ENCODE measurements at places on chromosomes 7 and 10.

DNA sequence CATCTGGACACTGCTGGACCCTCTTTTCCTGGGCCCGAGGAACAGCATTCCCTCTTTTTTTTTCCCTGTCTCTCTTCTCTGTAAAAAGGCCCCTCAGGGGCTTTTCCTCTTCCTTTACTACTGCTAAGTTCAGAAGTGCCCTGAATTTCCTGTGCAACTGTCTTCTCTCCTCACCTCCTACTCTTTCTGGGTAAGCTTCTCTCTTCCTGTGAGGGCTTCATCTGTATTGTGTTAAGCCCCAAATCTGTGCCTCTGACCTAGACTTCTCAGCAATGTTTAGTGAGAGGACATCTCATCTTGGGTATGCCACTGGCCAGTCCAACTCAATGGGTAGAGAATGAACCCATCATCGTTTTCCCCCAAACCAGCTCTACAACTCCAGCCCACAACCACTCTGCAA is 174.2 kb downstream of the PTEN start:
- DNase-seq = no peak

- DNase-seq = no peak
Observed at GRCh38 chr10:109467551-109467950, 455.8 kb downstream of the XPNPEP1 start.

- no peak for DNase-seq
Observed at GRCh38 chr10:129677377-129677927, 210.4 kb downstream of the MGMT start.

DNA sequence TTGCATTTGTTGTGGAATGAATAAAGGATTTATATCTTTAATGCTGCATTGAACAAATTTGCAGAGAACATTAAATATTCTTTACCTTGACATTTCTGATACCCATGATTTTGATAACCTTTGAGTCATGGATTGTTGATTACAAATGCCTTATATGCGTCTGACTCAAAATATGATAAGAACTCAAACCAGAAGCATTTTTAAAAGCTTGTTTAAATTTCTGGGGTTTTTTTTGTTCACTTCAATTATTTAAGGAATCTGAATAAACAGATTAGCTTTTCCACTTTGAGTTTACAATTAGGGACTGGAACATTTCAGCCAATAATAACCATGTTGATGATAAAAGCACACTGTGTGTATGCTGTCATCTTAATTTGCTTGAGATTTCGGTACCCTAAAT is 253.5 kb downstream of the NRG3 start:
- DNase-seq = no peak

DNA sequence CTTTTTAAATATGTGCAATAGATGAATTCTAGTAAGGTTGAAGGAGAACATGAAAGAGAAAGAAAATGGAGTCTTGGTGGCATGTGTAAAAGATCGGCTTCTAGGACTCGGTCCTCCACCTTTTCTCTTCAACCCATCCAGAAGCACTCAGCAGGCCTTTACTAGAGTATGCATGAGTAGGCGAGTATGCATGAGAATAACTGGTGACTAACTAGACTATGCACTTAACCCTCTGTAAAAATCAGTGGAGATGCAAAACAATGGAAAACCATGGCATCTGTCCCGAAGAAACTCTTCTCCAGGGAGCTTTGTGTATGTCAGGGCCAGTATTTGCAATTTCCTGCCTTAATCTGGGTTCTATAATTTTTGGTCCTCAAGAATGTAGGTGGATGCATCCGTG is 40.0 kb upstream of the GRB10 start:
- DNase-seq = no peak

- no peak for DNase-seq
Observed at GRCh38 chr10:88979603-88980002, 11.0 kb upstream of the FAS start.

DNA sequence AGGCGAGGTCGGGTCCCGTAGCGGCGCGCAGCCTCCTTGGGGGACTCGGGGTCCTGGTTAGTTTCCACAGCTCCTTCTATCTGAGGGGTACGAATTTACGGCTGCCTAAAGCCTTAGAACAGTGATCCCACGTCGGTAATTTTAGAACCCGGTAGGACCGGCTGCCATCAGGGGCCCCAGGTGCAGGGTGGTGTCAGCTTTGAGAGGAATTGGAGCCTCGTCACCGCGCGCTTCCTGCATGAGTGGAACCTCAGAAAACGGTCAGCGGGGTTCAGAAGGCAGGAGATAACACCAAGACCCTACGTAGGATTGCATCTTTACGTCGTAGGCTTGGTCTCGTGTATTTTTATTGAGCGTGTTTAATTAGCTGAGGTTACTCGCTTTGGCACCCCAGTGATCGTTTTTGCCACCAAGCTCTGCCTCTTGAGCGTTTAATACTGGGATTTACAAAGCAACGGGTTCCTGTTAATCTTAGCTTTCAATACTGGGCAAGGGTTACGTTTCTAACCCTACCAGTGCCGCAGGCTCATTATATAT is 443 bp downstream of the RNF32 start:
- DNase-seq = peak; percentile 40

GRCh38 chr10:131444862-131445461 is 133.4 kb upstream of the TCERG1L start:
- no peak for DNase-seq

GRCh38 chr10:118332948-118333710 is 9.0 kb downstream of the FAM204A start:
- DNase-seq = peak; percentile 61

- no peak for DNase-seq
Observed at GRCh38 chr10:133394801-133395221, 854 bp downstream of the MTG1 start.

DNA sequence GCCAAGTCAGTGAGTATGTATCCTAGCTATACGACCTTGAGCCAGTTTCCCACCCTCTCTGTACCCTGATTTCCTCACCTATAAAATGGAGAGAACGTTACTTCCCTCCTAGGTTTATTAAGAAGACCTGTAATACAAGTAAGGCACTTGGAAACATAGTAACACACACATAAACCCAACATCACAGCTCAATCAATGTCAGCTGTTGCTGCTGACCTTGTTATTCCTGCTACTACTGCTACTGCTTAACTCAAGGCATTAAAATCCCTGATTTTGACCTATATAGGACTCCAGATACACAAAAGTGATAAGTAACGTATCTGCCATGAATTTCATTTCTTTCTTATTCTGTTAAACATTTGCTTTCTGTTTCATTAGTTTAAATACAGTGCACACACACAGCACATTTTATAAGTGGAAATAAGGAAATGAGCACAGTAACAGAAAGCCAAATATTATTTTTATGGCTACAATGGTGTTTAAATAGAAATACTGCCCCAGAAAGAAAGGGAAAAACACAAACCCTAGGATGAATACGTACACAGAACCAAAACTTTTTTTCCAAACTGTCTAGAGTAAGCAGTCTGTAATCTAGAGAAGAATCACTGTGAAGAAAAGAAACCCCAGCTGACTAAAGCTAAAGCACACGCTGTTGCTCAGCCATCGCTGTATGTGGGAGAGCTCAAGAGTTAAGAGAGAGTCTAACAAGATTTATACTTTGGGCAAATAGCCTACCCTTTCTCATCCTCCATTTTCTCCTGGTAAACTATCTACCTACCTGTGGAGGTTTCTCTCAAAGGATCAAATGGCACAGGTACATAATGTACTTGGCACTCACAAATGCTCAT is 19.0 kb downstream of the NAPEPLD start:
- DNase-seq = no peak

GRCh38 chr10:122307669-122308416 is 36.7 kb downstream of the BTBD16 start:
- no peak for DNase-seq

GRCh38 chr7:137696988-137697387 is 149.8 kb downstream of the DGKI start:
- no peak for DNase-seq

GRCh38 chr7:31271641-31272405 is 68.7 kb downstream of the NEUROD6 start:
- peak; percentile 22 for DNase-seq

DNA sequence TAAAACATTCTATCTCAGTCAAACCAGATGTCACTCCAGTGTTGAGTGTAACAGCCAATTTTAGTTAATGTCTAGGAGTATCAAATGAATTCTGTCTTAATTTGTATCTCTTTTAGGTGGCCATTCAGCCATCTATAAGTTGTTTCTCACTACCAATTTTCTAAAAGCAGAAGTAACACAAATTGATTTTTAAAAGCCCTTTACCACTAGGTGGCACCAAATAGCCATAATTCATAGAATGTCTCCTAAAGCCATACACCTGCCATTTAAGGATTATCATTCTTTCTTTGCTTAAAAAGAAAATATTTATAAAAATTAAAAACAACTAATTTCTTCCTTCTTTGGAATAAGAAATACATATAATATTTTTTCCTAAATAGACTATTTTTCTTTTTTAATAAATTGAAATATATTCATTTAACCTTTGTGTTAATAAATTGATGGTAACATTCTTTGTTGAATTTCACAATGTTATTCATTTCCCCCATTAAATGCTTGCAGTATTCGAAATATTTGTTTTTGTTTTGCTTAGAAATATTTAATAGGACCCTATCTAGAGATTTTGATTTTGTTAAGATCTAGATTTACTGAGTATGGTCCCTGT is 107.8 kb upstream of the PPP1R3A start:
- peak; percentile 66 for DNase-seq

DNA sequence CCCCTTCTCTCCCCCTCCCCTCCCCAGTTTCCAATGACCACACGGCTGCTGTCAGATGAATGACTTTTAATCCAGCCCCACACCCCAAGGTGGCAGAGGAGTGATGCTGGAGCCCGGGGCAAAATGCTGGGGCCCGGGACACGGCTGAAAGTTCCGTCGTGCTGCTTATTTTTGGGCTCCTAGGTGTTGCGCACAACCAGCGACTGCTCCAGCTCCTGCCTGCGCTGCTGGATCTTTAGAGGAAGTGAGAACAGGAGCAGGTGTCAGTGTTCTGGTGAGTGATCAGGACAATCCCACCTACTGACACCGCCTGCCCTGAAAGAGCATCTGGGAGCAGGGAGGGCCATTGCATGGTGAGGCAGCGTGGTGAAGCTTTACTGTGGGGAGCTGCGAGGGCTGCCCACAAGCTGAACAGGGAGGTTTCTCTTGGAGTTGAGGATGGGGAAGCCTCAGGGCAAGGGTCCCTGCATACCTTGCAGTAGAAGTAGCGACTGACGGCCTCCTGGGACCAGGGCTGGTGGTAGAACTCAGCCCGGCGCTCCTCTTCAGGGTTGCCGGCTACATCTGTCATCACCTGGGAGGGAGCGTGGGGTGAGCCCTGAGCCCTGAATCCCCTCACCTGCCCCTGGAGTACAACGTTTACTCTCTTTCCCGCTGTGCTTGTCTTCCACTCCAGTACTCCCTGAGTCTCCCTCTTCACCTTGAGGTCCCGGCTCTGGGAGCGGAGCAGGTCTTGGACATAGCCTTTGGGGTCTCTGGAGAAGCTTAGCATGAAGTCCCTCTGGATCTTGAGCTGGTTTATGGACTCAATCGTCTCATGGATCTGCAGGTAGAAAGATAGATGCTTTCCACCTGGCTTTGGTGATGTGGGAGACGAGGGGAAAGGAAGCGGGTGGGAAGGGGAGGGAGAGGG is 6.9 kb downstream of the CHPF2 start:
- no peak for DNase-seq

- no peak for DNase-seq
Observed at GRCh38 chr7:132377703-132378584, 198.3 kb downstream of the PLXNA4 start.

DNA sequence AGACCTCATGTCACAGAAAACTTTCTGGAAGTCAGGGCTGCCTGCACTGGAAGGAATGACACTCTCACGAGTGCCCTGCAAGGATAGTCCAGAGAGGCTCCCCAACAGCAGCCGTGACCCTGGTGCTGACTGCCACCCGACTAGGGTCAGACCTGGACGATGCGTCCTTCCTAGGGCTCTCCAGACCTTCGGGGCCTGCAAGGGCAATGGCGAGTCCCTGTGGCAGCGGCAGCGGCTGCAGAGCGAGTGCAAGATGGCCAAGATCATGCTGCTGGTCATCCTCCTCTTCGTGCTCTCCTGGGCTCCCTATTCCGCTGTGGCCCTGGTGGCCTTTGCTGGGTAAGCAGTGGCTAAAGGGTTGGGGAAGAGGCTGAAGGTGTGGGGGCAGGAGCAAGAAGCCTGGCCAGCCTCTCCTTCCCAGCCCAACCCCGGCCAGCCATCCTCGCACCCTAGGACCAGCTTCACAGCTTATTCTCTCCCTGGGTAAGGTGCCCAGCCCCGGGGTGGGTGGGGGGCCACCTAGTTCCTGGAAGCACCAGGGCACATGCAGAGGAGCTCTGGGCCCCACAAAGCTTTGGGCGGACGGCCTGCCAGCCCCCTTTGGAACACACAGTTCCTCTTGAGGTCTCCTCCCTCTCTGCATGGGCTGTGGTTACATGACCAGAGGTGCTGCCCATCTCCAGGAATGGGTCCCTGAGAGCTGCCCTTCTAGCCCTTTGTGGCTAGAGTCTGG is 5.5 kb downstream of the OPN4 start:
- no peak for DNase-seq

GRCh38 chr10:86160890-86161585 is 205.6 kb downstream of the GRID1 start:
- no peak for DNase-seq

- DNase-seq = no peak
Observed at GRCh38 chr10:43000651-43001426, 76.0 kb upstream of the RET start.

GRCh38 chr7:66055321-66055956 is 20.2 kb upstream of the ASL start:
- DNase-seq = no peak

DNA sequence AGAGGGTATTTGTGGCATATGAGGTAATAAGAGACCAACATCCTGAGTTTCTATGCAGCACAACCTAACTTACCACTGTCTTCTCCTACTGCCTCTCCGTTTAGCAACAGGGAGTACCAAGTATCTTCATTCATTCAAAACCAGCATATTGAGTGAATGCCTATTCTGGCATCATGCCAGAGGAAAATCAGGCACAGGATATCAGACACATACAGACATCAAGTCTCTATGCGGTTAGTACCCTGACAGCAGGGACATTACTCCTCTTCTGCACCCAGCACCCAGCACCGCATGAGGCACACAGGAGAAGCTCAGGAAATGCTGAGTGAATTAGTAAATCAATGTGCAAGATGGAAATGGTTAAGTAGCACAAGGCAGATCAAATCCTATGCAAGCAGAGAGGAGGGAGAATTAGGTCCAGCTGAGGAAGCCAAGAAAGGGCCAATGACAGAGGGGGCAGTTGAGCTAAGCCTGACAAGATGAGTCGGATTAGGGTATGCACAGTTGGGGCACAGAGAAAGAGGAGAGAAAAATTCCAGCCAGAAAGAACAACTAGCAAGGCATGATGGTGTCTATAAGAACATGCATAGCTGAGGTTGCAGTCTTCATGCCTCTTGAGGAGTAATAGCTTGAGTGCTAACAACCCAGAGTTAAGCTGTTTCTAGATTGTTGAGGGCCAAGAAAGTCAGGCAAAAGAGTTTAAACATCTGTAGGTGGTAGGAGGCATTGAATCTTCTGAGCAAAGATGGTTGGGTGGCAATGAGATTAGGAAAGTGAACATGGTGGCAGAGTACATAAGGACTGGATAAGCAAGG is 146.0 kb downstream of the PLXNA4 start:
- no peak for DNase-seq

DNA sequence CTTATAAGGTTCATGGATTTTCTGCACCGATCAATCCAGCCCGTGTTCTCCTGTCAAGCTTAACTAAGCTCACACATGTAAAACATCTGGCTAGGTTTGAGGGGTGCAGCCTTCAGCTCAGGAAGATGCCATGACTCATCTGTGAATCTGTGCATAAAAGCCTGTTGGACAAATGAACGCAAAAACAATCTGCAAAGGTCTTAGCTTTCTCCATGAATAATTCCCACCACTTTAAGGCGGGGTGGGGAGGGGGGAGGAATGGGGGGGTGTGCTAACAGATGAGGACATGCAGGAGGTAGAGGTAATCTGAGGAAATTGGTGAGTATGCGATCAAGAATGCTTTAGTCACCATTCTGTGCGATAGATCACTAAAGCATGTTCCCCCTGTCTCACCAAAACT is 4.8 kb downstream of the DOCK4 start:
- no peak for DNase-seq
